ENCODE measurements at places on chromosomes 2 and 18.
A peak's percentile ranks its signal among the peaks of the same experiment; 100 is the strongest.

GRCh38 chr2:108580050-108580449 lies 45.8 kb downstream of the LIMS1 start:
- no peak for ATAC-seq

DNA sequence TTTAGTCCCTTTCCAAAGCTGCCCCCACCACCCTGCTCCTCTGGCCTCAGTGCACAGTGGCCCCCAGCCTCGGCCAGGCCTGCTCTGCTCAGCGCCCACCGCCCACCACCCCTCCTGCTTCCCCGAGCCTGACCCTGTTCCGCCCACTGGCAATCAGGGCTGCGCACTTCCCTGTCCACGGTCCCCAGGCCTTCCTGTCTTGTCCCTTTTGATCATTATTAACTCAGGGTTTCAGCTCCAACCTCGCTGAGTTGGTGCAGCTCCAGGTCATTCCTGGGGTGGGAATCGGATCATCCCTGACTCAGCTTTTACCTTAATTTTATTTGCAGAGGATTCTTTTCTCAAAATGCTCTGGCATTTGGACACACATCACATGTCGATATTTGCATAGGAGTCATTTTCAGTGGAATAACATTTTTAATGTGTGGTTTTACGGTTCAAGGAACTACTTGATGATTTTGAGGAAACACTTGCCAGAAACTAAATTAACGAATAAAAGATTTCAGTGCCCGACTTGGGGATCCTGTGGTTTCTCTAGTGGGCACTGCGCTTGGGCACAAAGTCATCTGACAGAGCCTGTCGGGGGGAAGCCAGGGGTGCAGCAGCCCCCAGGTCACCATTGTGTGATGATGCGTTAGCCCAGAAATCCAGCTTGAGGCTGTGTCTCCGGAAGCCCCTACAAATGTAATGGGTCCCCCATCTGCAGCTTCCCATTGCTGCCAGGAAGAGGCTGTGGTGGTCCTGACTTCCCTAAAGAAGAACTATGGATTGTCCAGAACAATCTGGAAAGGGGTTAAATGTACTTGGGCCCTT lies 1.0 kb upstream of the ESPNL start:
- ATAC-seq, result no peak

DNA sequence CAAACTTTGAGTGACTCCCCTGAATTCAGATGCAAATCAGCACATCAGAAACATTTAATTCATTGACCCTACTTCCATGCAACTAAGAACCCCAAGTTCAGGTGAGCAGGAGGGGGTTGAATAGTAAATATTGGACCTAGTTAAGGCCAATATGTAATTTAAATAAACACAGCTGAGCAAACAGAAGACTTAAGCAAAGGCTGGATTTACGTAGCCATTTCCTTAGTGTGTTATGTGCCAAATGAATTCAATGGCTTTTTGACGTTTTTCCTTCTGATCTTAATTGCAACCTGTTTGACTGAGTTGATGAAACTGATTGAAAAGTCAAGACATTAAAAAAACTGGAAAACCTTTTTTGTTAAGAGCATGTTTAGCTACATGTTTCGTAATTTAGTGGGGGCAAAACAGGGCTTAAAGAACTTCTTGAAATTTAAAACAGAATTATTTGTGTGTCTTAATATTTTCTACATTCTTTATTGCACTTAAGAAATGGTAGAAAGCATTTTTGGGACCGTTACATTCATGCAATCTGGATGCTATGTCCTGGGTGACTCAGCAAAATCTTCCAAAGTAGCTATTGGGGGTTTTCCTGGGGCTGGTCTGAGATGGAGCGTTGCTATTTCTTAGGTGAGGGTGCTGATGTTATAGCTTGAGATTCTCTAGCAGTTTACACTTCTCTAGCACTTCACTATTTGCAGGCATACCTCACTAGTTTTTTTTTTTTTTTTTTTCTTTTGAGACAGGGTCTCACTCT lies 25.5 kb upstream of the KCNE4 start:
- no peak for ATAC-seq

DNA sequence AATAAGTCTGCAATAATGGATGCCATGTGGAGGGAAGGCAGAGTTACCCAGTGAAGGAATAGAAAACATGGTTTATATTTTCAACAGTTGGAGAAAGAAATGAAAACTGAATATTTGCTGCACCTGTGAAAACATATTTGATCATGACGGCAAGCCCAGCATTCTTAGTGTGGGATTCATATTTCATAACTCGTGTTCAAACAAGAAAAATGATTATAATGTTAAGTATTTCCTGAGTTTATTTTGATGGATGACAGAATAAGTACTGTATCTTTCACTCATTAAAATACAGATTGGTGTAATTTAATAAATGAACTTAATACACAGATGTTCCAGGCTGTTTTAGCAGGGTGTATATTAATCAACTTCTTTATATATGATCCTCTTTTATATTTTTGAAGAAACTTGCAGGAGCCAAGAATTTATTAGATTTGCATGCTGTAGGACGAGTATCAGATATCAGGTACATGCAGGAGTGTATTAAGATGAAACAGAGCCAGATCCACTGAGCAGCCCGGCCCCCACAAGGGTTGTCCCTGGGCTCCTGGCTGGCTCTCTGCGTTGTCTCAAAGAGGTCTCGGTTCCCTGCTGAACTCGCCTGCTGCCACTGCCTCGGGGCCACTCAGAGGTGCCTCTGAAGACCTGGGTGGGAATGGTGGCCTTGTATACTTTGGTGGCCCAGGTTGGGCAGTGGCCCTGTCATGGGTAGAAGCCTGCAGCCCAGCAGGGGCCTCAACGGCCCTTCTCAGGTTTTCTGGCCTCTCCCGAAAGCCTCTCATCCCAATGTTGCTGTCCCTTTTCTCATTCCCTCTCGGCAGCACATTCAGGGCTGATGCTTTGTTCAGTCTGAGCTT lies 95.0 kb upstream of the LDAH start:
- no peak for ATAC-seq

- ATAC-seq, result peak; percentile 80
Measured at GRCh38 chr2:20326163-20326780, 24.4 kb downstream of the PUM2 start.

DNA sequence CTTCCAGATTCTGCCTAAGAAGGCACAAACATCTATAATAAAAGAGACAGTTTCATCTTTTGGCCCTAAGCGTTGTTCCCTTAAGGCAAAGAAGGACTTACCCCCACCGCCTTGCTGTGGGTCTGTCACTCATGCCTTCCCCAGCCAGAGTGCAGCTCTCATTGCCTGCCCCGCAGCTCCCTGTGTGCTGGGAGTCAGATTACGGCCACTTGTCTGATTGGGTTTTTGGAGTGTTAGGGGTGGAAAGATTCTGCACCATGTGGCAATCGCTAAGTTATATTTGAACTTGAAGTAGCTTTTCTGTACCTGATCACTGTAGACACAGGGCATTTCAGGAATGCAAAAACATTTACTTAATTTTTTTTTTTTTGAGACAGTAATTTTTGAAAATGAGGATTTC lies at the start of gene AQP4:
Gene AQP4, minus strand, starts transcription at position 151 of the 400 bp plus-strand sequence. Its CDS starts 18 bp downstream, at position 133.
- no peak for ATAC-seq

- ATAC-seq, result no peak
Measured at GRCh38 chr2:10265329-10266132, 37.2 kb upstream of the HPCAL1 start.

- ATAC-seq, result peak; percentile 64
Measured at GRCh38 chr2:88590998-88591613, 36.2 kb downstream of the EIF2AK3 start.

DNA sequence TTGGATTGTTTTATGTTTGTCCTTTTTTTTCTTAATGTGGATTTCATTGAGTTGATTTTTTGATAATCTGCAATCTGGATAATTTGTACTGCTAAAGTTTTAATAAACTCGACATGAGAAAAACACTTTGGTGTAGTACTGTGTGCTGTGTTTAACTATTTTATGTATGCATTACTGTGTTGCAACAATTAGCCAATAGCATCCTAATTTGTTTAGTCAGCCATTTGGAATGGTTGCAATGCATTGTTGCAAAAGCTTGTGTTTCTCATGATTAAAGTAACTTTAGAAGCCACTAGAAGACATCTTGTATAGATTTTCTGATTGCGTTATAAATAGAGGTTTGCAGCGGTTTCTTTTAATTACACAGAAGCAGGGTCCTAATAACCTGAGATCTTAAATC lies 53.5 kb downstream of the PPIG start:
- no peak for ATAC-seq

DNA sequence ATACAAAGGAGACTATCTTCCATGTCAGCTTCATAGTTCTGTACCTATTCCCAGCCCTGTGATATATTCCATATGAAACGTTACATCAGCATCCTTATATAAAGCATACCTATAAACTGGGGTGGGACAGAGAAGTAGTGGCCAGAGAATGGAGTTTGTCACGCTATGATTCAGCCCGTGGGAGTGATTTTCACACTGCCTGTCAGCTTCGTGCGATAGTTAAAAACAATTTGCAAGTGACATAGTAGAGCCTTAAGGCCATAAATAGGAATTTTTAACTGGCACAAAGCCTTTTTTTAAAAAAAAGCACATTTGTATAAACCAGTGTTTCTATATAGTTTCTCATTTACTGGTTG lies 30.2 kb downstream of the PKP4 start:
- no peak for ATAC-seq

- ATAC-seq, result no peak
Measured at GRCh38 chr2:220104871-220105351, 477.5 kb downstream of the SLC4A3 start.

DNA sequence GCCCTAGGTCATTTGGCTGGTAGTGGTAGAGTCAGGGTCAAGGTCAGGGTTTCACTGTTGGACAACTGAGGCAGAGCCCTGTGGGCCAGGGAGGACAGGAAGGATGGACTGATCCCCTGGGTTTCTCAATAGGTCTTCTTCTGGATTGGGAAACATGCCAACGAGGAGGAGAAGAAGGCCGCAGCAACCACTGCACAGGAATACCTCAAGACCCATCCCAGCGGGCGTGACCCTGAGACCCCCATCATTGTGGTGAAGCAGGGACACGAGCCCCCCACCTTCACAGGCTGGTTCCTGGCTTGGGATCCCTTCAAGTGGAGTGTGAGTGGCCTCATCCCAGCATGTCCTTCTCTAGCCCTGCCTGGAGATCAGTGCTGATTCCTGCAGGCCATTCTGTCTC lies 18.1 kb downstream of the VIL1 start:
- no peak for ATAC-seq

GRCh38 chr18:6495536-6495935 lies 80.8 kb upstream of the L3MBTL4 start:
- ATAC-seq, result no peak

- no peak for ATAC-seq
Measured at GRCh38 chr2:232174662-232175061, 203.9 kb upstream of the ALPP start.

DNA sequence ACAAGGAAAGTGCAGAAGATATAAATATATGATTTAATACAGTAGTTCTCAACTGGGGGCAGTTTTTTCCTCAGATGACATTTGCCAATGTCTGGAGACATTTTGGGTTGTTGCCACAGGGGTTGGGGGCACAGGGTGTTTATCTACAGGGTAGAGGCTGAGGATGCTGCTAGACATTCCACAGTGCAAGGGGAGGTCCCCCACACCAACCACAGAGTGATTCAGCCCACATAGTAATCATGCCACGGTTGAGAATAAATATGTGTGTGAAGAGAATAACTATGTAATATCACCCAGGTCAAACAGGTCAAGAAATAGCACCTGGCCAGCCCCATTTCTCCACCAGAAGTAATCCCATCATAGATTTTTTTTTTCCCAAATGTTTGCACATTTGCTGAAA lies 17.9 kb downstream of the DYSF start:
- no peak for ATAC-seq

DNA sequence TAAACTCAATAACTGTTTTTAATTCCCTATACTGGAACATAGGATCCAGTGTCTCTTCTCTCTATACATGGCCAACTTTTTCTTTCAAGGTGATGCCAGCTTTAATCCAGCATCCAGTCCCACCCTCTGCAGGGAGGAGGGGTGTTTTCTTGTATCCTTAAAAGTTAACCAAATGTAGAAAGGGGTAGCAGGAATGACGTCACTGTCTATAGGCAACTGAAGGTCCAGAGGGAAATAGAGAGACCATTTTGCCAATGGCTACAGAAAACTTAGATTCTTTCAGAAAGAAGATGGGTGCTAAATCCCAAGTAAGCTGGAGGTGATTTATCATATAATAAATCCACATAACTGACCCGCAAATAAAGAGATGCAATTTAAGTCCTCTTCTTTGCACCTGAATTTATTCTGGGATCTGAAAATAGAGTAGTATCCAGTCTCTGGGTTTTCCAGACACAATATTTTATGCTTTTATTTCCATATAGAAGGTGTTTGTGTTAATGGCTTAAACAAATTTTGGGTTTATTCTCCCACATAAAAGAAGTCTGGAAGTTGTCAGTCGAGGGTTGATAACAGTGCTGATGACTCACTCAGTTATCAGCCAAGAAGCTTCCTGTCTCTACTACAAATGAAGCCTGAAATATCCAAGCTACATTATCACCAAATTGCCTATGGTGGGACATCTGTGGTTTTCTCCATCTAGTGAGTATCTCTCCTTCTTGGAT lies 5.7 kb upstream of the DNER start:
- ATAC-seq, result no peak
